ENCODE measurements at places on chromosomes 2 and 18.
A peak's percentile ranks its signal among the peaks of the same experiment; 100 is the strongest.

- no peak for DNase-seq
Measured at GRCh38 chr2:157839162-157839801, 36.8 kb downstream of the ACVR1 start.

DNA sequence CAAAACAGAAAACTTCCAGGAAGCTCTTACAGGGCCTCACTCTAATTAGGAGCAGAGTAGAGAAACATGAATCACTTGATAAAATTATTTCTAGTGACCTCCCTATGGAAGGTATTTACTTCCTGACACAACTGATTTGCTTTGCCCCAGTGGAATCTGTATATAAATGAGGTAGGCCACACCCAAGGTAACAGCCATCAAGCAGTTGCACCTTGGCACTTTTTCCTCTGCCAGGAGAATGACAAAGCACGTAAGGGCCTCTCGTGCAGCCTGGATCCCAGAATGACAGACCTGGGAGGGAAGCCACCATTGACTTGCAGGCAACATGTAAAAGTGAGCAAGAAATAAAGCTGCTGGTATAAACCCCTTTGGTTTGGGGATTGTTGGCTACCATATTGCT, 620.0 kb upstream of the SLC39A10 start:
- no peak for DNase-seq

DNA sequence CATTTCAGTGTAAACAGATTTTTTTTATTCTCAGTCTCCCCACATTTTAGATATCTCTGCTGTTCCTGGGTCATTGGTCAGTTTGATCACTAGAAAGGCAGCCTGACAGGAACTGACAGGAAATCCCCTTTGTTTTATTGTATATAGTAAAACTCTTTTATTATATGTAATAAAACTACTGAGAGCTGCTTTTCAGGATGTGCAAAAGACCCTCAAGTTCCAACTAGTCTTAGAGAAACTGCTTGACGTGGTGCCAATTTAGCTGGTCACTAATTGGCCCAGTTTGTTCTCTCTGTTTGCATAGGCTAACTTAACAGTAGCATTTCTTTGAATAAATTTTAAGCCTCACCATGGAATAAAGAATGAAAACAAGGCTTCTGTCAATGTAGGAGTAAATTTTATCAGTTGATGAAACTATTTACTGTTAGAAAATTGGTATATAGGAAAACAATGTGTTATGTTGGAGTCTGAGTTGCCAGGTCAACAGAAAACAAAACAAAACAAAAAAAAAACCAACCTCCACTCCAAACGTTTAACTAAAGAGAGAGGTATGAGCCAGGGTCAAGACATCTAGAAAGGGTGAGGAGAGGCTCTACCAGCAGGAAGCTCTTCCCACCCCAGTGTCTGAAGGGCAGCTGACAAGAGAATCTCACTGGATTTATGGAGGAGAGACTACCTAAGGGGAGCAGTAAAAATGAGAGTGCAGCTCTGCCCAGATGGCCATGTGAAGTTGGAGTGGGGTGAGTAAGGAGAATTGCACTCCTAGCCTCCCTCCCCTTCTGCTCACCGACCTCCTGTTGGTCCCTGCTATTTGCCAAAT, 184.6 kb downstream of the ST6GAL2 start:
- no peak for DNase-seq

- no peak for DNase-seq
Measured at GRCh38 chr2:33111002-33111446, 164.3 kb downstream of the LTBP1 start.

- no peak for DNase-seq
Measured at GRCh38 chr18:22816266-22817176, 116.6 kb upstream of the RBBP8 start.

DNA sequence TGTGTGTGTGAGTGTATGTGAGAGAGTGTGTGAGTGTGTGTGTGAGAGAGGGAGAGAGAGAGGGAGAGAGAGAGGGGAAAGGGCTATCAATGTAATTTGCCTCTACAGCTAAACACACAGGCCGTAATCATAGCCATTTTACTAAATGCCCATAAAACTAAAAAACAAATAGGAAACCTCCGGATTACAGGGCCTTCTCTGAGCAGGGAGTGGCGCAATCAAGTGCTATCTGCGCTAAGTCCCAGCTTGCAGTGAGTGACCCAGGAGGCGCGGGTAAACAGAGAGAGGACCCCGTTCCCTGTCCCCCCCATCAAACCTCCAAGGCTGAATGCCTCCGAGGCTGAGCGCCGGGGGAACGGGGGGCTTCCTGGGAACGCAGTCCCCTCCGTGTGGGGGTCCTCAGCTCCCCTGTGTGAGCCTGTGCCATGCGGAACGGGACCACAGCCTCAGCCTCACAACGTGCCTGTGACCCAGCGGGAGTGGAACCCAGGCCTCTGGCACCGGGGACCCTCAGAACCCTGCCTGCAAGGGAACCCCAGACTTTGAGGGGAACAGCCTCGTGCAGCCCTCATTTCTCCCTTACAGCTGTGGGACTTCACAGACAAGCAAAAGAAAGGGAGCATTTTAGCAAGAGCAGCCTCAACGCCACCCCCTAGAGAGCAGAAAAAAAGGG, 54.7 kb upstream of the ID2 start:
- DNase-seq, result no peak

GRCh38 chr2:121774235-121774634, 18.8 kb downstream of the TSN start:
- DNase-seq, result no peak

GRCh38 chr2:26861610-26862224, 13.8 kb downstream of the DPYSL5 start:
- no peak for DNase-seq

GRCh38 chr2:230328155-230328458, 1.1 kb downstream of the SP140L start:
- no peak for DNase-seq

DNA sequence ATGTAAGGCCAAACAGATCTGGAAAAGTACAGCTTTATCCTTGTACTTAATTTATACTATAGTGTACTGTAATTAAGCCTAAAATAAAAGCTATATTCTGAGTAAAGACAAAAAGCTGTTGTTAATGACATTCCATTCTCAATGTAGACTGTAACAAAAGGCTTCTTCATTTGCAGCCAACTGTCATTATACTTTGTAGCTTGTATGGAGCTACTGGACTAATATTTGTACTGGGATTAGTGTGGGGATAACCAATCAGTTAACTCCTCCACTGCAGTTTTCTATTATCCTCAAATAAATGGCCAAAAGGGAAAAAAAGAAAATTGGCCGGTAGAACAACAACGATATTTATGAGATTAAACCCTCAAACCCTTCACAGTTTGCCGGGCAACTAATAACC, 66.5 kb downstream of the STK39 start:
- DNase-seq, result no peak

DNA sequence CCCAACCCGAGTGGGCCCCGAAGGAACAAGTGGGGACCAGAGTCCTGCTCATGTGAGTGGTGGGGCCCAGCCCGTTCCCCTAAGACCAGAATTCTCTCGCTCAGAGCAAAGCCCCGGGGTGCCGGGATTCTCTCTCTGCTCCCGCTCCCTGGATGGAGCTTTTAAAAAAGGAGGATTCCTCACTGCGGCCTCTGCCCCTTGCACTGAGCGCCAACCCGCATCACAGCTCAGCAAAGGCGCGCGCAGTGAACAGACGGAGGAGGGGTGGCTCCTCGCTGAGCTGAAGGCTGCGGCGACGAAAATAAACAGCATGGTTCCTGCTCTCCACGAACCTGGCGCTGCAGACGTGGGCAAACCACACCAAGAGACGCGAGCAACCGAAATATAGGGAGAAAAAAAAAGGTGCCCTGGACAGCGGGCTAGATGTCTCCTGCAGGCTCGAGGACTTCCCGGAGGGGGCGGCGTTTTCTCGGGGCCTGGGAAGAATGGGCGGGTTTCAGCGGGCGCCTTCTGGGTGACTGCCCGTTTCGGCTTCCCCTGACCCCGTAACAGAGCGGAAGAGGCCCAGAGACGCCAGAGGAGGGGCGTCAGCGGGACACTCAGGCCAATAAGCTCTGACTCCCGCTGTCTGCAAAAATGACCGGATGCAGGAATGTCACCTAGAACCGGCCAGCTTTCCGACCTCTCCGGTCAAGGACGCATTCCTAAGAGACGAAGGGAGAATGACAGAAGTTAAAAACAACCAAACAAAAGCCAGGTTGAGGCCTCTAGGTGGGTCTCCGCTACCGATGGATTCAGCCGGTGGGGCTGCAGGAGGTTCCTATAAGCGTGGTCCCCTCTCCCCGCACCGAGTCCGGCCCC, 819 bp upstream of the KLF11 start:
- DNase-seq, result peak; percentile 39

- DNase-seq, result no peak
Measured at GRCh38 chr18:23967321-23968089, 47.0 kb upstream of the TTC39C start.

DNA sequence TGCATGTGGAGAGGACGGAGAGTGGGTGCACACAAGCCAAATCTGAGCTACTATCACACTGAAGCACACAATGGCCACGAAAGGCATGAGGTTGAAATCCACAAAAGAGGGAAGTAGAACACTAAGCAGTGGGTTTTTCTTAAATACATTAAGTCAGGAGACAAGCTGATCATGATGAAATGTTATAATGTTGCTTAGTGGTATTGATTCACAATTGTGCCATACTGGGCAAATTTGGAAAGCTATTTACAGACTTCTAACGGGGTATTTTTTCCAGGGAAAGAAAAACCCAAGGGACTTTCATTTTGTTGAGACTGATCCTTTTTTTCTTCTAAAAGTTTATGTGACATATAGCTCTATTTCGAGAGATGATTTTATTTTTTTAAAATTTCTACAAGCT, 100.8 kb upstream of the CNGA3 start:
- DNase-seq, result no peak

DNA sequence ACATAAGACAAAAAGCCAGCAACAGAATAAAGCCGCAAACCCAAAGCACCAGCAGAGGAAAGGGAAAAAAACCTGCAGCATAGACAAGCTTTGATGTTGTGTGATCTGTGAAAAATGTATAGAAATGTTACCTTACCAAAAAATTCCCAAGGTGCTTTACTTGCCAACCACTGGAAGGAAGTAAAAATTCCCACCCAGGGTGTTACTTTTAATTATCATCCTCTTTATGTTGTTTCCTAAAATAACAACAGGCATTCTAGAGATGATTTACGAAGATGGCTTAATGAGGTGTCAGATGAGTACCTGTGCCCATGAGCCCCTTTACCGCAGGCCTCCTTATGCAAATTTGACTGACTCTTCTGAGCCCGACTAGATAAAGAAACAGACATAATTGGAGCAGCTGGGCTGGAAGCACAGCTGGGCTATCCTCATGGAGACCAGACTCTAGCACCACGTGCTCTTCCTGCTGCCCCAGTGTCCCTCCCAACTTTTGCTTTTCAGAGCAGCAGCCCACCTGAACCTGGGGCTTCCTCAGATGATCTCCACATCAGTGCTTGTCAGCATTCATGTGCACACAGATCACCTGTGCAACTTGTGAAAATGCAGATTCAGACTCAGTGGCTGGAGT, 41.5 kb downstream of the SRSF7 start:
- peak; percentile 81 for DNase-seq

DNA sequence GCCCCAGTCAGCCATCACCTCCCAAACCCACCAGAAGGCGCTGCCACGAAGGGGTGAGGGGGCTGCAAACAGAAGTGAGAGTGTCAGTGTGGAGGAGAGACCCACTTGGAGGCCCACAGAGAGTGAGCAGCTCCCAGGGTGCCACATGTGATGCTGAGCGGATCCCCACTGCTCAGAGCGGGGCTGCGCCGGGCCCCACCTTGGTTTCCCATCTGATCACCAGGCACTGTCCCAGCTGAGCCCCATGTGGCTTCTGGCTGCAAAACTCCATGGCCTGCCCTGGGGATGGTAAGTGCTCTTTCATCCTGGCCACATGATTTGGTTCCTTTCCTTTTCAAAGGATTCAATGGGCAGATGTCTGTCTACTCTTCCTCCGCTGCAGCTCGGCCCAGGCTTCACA, 23.8 kb downstream of the SNORC start:
- DNase-seq, result no peak

DNA sequence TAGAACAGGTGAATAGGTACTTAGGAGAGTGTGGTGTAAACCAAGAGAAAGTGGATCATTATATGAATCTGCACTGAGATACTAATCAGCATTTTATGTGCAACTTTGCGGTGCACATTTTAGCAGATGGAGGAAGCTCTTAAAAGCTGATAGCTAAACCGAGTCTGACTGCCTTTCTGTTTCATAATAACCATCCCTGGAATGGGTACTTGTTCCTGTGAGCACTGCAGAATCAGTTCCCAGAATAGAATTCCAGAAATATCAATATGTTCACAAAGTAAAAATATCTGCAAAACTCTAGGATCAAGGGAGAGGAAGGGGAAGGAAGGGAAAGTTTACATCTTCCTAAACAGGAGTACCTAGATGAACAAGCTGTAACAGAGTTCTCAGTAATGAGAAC, 432.2 kb upstream of the HNRNPA3 start:
- DNase-seq, result no peak

DNA sequence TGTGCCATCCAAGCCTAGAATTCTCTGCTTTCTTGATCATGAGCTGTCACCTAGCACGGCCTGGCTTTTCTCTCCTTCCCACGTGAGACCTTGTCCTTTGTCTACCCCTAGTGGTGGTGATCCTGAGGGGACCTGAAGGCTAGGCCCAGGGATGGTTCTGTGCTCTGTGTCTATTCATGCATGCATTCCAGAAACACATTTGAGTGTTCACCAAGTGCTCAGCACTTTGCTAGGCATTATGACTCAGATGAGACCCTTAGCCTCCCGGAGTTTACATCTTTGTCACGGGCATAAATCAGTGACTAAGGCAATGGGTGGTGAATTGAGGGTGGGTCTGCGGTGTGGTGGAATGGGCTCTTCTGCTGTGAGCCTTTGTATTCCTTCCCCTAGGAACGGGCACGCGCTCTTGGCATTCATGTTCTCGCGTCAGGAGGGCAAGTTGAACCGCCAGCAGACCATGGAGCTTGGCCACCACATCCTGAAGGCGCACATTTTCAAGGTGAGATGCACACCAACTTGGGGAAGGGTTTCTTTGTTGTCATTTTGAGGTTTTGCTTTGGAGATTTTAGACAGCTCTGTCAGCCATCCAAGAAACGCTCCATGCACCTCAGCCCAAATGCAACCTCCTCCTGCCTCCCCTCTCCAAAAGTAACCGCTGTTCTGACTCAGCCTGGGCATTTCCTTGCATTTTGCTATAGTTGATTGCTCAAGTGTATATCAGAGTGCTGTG, 100.9 kb downstream of the WDSUB1 start:
- peak; percentile 30 for DNase-seq

DNA sequence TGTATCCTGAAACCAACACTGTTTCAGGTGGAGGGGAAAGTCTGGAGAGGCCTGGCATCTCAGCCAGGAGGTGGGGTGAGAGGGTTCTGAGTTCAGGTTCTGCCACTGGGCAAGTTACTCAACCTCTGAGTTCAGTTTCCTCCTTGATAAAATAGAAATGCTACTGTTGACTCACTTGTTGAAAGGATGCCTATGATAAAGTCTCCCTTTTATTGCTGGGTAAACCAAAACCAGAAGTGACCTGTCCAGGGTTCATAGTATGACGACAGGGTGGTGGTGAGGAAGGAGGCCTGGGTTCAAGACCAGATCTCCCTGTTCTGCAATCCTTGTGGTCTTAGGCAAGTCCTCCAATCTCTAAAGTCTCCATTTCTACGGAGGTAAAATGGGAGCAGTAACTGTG, 232.7 kb downstream of the PRKCE start:
- DNase-seq, result no peak

GRCh38 chr2:227582369-227582768, 16.3 kb upstream of the SCYGR2 start:
- no peak for DNase-seq

Measured in naive thymus-derived CD4-positive, alpha-beta T cell (primary cell).